ENCODE measurements at places on chromosomes 5 and 9. TPM values are rescaled to one million over a fixed set of nuclear protein-coding genes. Genes with fewer than 3 reads are reported as not detected.

The ARRDC1 gene
- total RNA-seq, result 63.8 TPM

The CREBRF gene
- 3.5 TPM for total RNA-seq

The PLPP6 gene
- 15.2 TPM for total RNA-seq

DNA sequence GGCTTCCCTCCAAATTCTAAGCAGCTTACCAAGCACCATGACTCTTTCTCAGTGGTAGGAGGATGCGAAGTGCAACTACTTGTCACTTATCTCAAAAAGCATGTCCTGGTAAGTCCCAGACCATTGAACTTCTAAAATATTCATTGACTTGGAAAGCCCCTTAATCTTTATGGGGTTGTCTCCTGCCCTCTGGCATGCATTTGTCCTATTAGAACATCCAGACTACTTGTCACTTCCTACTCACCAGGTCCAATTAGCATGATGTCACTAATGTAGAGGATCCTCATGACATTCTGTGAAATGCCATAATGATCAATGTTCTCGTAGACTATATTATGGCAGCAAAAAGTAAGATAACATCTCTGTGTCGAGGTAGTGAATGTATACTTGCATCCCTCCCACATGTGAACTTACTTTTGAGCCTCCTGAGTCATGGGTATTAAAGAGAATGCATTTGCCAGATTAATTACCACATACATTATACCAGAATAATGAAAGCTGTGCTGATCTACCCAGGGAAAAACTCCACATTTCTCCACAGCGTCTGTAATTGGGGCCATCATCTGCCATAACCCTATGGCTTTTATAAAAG lies 63.5 kb upstream of the RAD23B start:
- H3K27ac ChIP-seq, result no peak overlapping the region
- no peak for DNase-seq
- H3K36me3 ChIP-seq, result no peaks in the 10 kb centered on the region

GRCh38 chr9:5631026-5631425 lies 2.1 kb downstream of the RIC1 start:
- H3K4me1 ChIP-seq, result peaks cover 17% of the 10 kb centered on the region
- H3K36me3 ChIP-seq, result no peaks in the 10 kb centered on the region
- peak; percentile 36 for DNase-seq
- H3K27me3 ChIP-seq, result no peaks in the 10 kb centered on the region

DNA sequence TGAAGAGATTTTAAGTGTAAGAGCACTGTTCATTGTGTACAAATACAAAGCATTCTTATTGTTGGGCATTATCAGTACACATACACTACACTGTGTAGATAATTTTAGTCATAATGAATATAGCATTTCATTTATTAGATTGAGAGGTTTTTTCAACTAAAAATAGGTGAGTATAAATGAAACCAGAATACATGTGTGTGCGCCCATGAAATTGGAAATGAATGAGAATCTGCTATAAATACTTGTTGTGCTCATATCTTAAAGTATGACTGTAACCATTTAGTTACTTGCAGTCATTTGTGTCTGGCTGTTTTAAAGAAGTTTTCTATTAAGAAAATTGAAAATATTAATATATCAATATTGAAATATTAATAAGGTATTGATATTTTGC lies 189.0 kb upstream of the MEF2C start:
- DNase-seq, result no peak
- H3K27ac ChIP-seq, result no peak overlapping the region
- H3K4me1 ChIP-seq, result no peaks in the 10 kb centered on the region
- no peaks in the 10 kb centered on the region for H3K36me3 ChIP-seq
- H3K27me3 ChIP-seq, result no peaks in the 10 kb centered on the region

- DNase-seq, result peak; percentile 78
- peaks cover 12% of the 10 kb centered on the region for H3K27me3 ChIP-seq
- H3K4me1 ChIP-seq, result peaks cover 26% of the 10 kb centered on the region
- no peaks in the 10 kb centered on the region for H3K36me3 ChIP-seq
Observed at GRCh38 chr9:131008909-131009618, at the start of gene LAMC3. LAMC3 (plus strand) TSS chr9:131009174; CDS start chr9:131009215, 41 bp downstream.

- no peak for DNase-seq
- no peaks in the 10 kb centered on the region for H3K36me3 ChIP-seq
- no peak overlapping the region for H3K4me3 ChIP-seq
- H3K27me3 ChIP-seq, result no peaks in the 10 kb centered on the region
- H3K4me1 ChIP-seq, result peaks cover 26% of the 10 kb centered on the region
- no peak overlapping the region for H3K27ac ChIP-seq
Observed at GRCh38 chr9:93595861-93596365, 19.5 kb downstream of the PHF2 start.

GRCh38 chr5:72355706-72356299 lies 35.6 kb downstream of the PTCD2 start:
- H3K4me3 ChIP-seq, result no peak overlapping the region
- DNase-seq, result peak; percentile 61
- no peak overlapping the region for H3K27ac ChIP-seq
- no peaks in the 10 kb centered on the region for H3K27me3 ChIP-seq
- 0 out of 2 replicates have a peak, but pooled peaks cover 5% of the 10 kb centered on the region for H3K36me3 ChIP-seq

GRCh38 chr9:20315677-20316076 lies 306.6 kb downstream of the MLLT3 start:
- H3K36me3 ChIP-seq, result no peaks in the 10 kb centered on the region
- H3K4me3 ChIP-seq, result no peak overlapping the region
- no peaks in the 10 kb centered on the region for H3K4me1 ChIP-seq
- no peaks in the 10 kb centered on the region for H3K27me3 ChIP-seq
- DNase-seq, result no peak

DNA sequence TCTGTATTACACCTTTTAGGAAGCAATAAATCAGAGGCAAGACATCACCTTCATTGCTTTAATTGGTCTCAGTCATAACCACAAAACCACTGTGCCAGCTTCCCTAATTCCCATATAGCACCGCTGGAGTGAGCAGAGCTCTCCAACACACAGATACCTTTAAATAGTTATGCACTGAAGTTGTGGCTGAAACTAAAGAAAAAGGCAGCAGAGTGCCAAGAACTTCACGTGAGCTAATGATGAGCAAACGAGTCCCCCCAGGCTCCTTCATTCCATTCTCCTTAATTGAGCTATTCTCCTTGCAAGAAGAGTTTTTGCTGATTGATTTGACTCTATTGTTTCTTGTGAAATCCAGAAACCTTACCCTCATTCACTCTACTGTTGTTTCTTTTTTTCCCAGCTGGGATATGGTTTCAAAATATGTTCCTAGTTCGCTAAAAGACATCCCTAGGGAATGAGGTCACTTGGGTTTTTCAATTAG lies 501.5 kb downstream of the SPATA31D1 start:
- no peaks in the 10 kb centered on the region for H3K36me3 ChIP-seq
- H3K27me3 ChIP-seq, result no peaks in the 10 kb centered on the region
- no peak overlapping the region for H3K27ac ChIP-seq
- no peak overlapping the region for H3K4me3 ChIP-seq
- no peak for DNase-seq
